ENCODE measurements at places on chromosomes 3 and 15.

GRCh38 chr3:63911509-63911872, 692 bp downstream of the SCAANT1 start:
- peak; percentile 33 for DNase-seq

- DNase-seq, result no peak
These were observed 284.8 kb upstream of the CTNNB1 start for GRCh38 chr3:40914475-40914874.

GRCh38 chr15:39736412-39737195, 46.0 kb downstream of the FSIP1 start:
- no peak for DNase-seq

DNA sequence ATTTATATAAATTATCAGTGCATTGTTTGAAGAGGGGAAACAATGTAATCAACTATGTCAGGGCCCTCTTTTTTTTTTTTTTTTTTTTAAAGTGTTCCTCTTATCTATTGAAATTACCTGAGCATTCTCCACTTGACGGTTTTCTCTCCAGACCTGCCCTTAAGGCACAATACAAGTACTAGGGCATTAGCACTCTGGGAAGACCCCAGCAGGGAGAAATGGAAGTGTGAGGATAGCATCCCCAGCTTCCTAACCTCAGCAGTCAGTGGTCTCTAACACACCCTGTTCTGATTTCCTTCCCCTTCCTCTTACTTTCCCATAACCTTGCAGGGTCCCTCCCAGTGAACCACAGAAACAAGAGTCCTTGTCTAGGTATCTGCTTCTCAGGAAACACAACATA, 458.3 kb upstream of the ARL6 start:
- no peak for DNase-seq

DNA sequence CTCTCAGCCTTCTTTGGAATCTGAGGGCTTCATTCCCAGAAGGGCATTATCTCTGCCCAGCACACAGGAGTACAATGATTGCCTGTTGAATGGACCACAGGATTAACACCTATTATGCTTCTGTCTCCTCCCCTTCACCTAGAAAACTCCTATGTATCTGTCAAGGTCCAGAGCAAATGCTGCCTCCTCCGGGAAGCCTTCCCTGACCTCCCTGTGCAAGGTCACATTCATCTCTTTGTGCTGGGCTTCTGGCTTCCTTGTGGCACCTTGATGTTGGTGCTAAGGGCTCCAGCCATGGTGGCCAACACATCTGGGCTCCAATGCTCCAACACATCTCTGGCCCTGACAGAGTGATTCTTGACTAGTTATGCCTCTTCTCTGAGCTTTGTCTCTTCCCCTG, 49.9 kb upstream of the ATP2B2 start:
- DNase-seq, result no peak

GRCh38 chr3:160296591-160296990, 71.4 kb downstream of the C3orf80 start:
- DNase-seq, result no peak

- DNase-seq, result no peak
These were observed 165.6 kb downstream of the IGF1R start for GRCh38 chr15:98813951-98814350.

DNA sequence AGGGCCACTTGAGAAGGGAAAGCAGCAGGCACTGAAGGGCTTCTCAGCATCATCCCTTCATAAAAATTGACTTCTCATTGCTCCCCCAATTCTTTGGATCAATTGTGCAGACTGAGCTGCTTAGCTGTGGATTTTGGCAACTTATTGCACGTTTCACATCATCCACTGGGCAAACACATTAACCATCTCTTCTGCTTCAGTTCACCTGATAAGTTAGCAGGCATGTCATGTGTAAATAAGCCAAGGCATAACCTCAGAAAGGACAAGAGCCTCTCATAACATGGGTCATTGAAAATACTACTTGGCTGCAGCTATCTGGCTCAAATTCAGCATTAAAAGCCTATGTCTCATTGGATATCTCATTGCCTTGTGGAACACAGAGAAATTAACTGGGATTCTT, 366.5 kb downstream of the LRRC3B start:
- no peak for DNase-seq

DNA sequence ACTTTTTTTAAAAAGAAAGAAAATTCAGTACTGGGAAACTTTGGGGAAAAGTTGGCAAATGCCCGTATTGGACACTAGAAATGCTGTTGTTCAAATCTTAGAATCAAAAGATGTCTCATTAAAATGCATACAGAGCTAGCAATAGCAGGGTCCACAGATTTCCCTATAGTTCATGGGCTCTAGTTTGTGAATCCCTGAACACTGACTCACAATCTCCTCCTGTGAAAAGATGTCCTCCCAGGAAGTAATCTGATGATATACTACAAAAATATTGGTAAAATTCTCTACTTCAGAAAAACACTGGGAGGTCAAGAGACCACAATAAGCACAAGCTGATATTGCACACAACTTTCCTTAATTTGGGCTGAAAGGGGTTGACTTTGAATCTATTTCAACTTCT, 568.4 kb upstream of the ZNF385D start:
- DNase-seq, result no peak

DNA sequence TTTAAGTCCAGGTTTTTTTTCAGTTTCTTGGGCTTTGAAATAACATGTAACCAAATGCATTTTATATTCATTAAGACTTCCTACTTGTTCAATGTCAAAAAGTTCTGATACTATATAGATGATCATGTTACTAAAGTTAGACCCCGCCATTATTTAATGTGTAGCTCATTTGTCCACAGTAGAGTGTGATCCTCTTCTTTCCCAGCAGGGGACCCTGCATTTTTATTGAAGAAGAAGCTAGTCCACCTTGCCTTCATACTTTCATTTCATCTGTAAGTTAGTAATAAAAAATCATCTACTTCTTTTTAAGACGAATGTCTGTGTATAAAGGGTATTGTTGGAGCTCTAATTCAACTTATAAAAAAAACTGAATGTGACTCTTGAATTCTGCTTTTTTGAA, 404.6 kb downstream of the SI start:
- no peak for DNase-seq

GRCh38 chr3:160735826-160736225, 20.2 kb upstream of the PPM1L start:
- no peak for DNase-seq

DNA sequence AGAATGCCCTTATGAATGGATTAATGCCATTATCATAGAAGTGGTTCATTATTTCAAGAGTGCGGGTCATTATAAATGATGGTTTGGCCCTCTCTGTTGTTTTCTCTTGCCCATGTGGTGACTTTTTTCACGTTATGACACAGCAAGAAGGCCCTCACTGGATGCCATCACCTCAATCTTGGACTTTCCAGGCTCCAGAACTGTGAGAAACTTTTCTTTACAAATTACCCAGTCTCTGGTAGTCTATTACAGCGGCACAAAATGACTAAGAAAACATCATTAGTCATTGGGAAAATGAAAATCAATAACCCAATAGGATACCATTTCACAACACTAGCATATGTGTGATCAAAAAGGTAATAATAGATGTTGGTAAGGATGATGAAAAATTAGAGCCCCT, 119.0 kb upstream of the LPP start:
- DNase-seq, result no peak

- no peak for DNase-seq
These were observed 13.8 kb upstream of the SNRPA1 start for GRCh38 chr15:101308604-101309435.

GRCh38 chr15:64740311-64741170, 34.8 kb downstream of the RBPMS2 start:
- DNase-seq, result no peak

GRCh38 chr3:151935446-151935845, 62.0 kb downstream of the SUCNR1 start:
- no peak for DNase-seq

DNA sequence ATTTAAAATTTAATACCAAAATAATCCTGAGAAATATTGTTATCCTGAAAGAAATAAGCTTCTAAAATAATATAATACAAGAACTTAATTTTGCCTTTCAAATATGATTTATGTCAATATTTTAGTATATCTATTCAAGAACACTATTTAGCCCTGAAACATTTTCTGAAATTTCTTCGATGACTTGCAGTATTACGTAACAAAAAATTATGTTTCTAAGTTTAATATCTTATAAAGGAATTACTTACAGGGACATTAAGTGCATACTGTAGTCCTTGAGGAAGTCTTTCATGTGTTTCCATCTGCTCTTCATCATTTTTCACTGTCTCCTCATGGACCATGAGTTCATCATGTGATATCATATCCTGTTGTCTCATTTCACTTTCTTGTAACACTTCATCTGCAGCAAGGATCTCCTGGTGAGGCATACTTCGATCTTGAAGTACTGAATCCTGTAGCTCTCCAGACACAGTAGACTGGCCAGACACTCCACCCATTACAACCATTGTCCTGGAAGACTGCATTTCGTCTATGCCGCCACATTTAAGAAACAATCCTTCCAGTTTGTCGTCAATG, 62.0 kb downstream of the ZNF148 start:
- no peak for DNase-seq

- DNase-seq, result no peak
These were observed 599.0 kb downstream of the MAGI1 start for GRCh38 chr3:65439641-65440284.

DNA sequence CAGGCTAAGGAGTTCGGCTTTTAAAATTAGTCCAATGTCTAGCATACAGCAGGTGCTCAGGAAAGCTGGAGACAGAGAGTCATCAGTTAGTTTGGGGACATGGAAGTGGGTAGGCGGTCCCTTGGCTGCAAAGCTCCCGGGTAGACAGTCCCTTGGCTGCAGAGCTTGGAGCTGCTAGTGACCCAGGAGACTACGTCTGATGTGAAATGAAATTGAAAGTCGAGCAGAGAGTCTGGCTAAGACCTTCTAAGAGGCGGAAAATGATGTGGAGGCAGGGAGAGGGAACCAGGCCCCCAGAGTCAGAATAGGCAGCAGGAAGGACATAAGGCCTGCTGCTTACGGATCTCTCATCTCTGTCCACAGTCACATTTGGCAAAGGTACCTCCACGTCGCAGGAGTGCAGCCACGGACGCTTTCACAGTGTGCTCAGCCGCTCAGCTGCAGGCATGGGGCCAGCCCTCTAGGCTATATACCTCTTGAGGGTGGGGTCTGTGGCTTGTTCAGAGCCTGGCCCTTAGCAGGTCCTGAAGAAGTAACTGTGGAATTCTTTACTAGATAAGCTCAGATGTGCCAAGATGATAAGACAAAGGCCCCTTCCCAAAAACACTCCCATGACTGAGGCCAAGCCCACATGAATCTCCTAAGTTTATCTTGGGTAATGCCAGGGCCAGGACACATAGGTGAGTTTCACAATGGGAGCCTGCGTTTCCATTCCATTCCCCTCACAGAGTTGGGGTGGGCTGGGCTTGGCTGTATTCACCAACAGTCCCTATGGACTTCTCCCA, 131.7 kb downstream of the XXYLT1 start:
- DNase-seq, result no peak

DNA sequence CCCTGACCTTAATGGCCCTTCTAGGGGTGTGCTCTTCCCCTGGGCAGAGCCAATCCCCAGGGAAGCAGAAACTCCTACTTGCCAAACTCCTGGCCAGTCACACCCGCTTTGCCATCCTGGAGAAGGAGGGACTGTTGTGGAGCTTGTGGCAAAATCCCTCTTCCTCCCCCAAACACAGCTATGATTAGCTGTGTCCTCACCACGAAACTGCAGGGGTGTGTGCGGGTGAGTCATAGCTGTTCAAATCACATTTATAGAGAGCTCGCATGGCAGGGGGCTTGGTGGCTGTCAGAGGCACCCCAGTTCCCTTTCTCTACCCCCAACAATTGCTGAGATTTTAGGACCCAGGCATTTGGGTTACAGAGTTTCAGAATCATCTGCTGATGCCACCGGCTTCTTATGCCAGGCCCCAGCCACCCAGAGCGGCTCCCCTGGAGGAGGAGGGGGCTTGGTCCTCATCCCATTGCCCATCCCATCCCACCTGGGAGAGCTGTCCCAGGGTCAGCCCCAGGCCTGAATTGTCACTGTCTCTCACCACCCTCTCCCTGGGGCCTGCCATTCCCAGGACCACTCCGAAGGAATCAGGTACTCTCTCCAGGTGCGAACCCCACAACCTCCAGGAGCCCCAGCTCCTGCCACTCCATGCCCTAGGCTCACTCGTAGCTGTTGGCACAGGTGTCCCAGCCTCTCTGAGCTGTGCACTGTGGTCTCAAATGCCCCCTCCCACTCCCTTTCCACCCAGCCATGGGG, 28.8 kb upstream of the MAGEF1 start:
- no peak for DNase-seq

DNA sequence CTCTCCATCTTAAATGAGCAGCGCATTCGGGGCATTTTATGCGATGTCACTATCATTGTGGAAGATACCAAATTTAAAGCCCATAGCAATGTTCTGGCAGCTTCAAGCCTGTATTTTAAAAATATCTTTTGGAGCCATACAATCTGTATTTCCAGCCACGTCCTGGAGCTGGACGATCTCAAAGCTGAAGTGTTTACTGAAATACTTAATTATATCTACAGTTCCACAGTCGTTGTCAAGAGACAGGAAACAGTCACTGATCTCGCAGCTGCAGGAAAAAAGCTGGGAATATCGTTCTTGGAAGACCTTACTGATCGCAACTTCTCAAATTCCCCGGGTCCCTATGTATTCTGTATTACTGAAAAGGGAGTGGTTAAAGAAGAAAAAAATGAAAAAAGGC, 44.4 kb upstream of the RASA2 start:
- no peak for DNase-seq

DNA sequence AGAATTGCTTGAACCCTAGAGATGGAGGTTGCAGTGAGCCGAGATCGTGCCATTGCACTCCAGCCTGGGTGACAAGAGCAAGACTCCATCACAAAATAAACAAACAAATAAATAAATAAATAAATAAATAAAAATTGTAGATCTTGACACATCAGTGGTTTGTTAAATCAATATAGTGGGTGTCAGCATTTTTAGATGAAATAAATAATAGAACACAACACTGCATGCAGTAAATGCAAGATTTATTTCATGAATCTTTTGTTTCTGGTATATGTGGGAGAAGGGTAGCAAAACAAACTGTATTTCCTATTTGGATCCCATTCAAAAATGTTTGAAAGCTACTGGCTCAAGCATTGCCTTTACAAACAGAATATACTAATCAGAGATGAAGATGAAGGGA, 35.6 kb upstream of the CHRM5 start:
- DNase-seq, result no peak

DNA sequence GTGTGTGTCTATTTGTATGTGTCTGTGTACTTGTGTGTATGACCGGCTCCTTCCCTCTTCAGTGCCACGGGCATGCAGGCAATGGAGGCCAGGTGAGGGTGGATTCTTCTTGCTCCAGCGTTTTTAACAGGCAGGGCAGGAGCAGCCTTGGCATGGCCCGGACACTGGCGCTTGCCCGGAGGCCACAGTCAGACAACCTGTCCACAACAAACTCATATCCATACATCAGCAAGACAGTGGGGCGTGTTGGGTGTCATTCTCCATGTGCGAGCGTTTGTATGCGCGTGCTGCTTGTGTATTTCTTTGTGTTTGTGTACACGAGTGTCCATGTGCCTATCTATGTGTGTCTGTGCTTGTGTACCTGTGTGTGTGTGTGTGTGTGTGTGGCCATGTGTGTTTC, 29.8 kb downstream of the PTH1R start:
- no peak for DNase-seq

Data from stimulated activated CD4-positive, alpha-beta T cell treated with anti-CD3 and anti-CD28 coated beads, TNF-alpha, amount 100 ng/mL, for 48 hours (primary cell).